NCI-H1930 (cell line): ENCODE measurements at places on chromosomes 7 and 10.

DNA sequence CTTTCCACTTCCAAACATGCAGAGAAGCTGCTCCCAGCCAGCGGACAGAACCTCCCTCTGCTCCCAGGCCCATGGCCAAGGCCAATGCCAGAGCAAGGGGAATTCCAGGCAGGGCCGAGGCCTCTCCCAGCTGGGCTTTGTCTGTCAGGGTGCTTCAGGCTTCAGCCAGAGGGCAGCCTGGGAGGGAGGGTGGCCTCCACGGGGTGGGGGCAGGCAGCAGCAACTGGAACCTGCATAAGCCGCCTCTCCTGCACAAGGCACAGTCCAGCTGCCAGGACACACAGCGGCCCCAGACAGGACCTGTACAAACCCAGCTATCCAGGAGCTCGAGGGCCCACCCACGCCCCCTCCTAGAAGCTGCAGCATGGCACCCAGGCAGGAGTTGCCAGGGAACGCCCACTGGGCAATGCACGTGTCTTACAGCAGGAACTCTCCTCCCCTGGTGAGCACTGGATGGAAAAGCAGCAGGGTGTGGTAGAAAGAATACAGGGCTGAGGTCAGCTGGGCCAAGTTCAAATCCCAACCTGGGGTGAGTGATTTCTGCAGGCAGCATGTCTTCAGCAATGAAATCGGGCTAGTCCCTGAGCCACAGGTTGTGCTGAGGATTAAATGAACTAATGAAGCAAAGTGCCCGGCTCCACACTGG, 7.6 kb downstream of the FAM53B start:
- DNase-seq, result no peak

- DNase-seq, result no peak
These were observed 43.1 kb upstream of the EMX2 start for GRCh38 chr10:117499248-117500105.

DNA sequence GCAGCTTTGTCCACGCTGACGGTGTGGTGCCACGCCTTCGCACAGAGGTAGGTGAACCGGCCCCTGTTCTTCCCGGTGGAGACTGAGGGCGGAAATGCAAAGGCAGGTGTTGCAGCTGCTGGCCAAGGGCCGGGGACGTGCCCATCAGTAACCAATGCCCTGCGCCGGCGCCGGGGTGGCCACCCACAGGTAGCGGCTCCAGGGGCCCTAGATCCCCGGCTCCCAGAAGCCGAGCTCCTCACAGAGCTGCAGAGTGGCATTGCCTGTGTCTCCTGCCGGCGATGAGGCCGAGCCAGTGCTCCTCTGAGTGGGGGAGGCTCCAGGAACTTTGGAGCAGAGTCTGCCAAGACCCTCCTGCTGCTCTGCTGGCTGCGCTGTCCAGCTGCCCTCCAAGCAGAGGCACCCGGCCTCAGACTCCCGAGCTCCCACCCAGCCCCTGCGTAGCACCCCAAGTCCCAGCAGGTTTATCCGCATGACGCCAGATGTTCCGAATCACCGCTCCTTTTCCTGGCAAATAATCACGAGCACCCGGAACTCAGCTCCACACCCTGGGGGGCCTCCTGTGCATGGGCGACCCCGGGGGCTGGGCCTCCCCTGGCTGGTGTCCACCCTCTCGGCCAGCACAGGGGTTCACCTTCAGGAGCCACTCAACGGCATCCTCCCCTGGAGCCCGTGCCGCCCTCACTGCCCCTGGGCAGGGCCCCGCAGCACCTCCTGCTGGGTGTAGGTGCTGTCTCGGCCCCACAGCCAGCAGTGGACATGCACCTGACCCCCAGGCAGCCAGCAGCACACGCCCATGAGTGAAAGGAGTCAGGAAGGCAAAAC, 22.1 kb downstream of the CFAP46 start:
- DNase-seq, result no peak

- DNase-seq, result no peak
These were observed 40.5 kb downstream of the AOAH start for GRCh38 chr7:36683695-36684357.

- no peak for DNase-seq
These were observed 8.2 kb upstream of the BLVRA start for GRCh38 chr7:43750016-43750887.

- DNase-seq, result no peak
These were observed 75.3 kb downstream of the EPC1 start for GRCh38 chr10:32271617-32272016.

DNA sequence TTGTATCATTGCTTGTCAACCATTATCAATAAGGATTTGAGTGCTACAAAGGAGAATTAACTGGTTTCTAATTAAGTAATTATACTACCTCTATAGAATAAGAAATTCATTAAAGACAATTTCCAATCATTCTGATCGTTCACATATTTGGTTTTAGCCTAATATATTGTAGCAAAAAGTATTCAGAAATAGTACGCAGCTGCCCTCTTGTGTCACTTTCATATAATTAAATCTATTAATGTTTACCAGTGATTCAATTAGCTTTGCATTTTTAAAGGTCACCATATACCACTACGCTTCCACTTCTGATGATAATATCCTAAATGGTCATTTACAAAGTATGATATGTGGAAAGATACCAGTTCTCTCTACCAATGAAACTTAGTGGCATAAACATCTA, 128.3 kb downstream of the NEBL start:
- no peak for DNase-seq

DNA sequence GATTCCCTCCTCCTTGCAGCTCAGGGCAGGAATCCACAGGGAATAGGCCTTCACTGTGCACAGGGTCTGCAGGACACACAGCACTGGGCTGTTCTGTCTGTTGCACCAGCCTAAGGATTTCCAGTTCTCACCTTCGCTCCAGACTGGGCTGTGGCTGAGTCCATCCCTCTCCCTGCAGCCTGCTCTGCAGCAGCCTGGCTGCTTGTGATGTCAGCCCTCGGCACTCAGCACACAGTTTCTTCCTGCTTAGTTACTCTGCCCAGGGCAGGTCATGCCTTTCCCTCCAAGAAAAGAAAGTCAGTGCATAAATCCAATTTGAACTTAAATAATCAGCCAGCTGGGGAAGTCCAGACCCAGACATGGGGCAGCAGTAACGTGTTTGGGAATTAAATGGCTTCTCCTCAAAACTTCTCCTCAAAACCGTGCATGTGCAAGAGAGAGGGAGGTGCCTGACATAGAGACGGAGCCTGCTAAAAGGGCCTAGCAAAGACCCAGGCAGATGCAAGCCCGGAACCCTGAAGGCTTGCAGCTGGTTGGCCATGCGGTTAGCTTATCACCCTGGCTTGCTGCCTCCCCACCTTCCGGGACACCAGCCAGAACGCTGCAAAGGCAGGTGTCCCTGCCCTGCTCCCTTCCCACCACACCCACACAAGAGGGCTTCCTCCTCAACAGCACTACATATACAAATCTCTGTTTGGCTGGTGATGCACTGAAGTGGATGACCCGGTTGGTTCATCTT, 10.9 kb upstream of the GDF2 start:
- no peak for DNase-seq

DNA sequence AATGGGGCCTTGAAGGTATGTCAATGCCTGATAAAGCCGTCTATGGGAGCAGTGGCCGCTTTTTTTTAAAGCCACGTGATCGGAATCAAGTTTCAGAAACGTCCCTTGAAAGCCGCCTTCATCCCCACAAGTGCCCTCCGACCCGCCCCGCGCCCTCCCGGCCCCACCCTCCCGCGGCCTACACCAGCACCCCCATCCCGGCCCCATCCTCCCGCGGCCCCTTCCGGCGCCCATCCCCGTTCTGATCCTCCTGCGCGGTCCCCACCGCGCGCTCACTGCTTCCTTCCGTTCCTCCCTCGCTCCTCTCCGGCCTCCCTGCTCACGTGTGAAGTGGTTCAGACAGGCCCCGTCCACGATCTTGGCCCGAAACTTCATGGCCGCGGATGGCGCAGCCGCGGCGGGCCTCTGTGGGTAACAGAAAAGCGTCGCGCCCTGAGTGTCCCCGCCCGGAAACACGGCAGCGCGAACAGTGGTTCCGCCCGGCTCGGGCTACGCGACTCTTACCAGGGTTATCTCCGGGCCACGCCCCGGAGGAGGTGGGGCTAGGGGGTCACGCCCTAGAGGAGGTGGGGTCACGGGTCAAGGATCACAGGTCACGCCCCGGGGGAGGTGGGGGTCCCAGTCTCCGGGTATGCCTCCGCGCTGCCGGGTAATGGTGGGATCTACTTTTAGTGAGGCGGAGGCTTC, at the start of gene HUS1:
HUS1 (minus strand) TSS at position 471 of the 687 bp plus-strand sequence; CDS start at position 375, 96 bp downstream.
- DNase-seq, result peak; percentile 93

- DNase-seq, result no peak
These were observed 33.5 kb upstream of the CADPS2 start for GRCh38 chr7:122919643-122920181.

- DNase-seq, result no peak
These were observed 26.5 kb downstream of the HSPA12A start for GRCh38 chr10:116715839-116716377.

DNA sequence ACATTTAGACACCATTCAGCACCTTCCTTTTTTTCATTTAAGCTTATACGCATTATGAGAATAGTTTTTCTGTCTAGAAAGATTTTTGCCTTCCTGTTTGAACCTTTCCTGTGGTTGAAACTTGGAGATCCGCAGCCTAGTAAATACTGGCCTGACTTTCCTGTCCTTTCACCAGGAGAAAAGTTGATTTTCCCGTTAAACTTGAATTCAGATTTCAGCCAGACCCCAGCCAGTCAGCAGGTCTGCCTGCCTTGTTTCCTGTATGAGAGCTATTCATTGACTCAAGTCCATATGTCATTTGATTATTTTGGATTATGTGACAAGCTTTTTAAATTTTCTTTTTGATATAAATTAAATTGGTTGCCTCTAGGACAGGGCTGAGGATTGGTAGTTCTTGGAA, 71.5 kb downstream of the EVX1 start:
- DNase-seq, result no peak

GRCh38 chr10:5582736-5583135, 58.0 kb downstream of the CALML3 start:
- no peak for DNase-seq
